ENCODE measurements at places on chromosomes 4 and X.

DNA sequence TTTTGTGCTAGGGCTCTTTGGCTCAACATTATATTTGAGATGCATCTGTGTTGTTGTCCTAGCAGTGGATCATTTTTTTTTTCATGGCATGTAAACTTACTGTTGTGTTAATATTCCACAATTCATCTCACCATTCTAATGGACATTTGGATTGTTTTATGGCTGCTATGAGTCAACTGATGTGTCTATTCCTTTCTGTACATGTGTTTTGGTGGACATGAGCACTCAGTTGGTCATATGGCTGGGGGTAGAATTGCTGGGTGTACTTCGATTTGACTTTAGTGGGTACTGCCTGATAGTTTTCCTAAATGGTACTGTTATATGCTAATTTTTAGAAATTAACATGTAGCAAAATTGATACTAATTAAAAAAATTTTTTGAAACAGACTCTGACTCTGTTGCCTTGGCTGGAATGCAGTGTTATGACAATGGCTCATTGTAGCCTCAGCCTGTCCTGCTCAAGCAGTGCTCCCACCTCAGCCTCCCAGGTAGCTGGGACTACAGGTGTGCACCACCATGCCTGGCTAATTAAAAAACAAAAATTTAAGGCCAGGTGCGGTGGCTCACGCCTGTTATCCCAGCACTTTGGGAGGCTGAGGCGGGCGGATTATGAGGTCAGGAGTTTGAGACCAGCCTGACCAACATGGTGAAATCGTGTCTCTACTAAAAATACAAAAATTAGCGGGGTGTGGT lies 9.0 kb downstream of the FAM193A start:
- DNase-seq = no peak

DNA sequence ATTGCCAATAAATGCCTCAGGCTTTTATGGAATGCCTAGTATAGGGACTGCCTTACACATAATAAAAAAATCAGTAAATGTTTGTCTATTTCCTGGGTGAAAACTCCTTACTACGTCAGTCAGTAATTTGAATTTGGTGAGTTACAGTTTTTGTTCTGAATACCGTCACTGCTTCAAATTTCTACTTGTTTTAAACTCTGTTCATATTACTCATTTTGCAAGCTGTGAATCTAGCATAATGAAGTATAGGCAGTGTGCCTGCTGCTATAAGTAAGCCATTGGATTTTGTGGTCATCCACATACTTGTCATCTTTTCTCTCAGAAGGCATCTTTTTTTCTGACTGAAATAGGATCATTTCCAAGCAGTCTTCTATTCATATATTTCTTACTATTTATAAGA lies 43.1 kb downstream of the SYNPO2 start:
- DNase-seq = no peak

DNA sequence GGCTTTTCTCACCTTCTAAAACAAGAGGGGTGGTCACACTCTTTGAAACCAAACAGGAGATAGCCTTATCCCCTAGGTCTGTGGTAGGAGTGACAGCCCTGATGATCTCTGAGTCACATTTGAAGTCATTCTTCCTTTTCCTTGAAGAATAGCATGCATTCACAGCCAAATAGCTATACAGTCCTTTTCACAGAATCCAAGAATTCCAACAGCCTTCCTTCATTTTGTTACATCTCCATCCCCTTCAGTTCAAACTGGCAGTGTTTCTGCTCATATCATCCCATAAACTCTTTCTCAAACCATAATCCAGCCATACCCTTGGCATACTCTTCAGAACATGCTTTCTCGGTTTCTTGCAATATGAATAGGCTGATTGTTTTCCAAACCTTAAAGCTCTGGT lies 33.3 kb upstream of the TMEM184C start:
- no peak for DNase-seq

DNA sequence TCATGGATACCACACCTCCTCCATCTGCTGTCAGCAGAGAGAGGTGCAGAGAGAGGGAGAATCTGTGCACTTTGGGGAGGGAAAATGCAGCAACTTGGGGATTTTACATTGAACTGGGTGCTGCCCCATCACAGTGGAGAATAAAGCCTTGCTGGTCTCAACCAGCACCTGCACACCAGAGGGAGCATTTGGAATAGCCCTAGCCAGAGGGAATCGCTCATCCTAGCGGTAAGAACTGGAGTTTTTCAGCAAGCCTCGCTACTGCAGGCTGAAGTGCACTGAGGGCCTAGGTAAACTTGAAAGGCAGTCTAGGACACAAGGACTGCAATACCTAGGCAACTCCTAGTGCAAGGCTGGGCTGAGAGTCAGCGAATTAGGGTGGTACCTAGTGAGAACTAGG lies 148.7 kb downstream of the KDR start:
- DNase-seq = no peak

DNA sequence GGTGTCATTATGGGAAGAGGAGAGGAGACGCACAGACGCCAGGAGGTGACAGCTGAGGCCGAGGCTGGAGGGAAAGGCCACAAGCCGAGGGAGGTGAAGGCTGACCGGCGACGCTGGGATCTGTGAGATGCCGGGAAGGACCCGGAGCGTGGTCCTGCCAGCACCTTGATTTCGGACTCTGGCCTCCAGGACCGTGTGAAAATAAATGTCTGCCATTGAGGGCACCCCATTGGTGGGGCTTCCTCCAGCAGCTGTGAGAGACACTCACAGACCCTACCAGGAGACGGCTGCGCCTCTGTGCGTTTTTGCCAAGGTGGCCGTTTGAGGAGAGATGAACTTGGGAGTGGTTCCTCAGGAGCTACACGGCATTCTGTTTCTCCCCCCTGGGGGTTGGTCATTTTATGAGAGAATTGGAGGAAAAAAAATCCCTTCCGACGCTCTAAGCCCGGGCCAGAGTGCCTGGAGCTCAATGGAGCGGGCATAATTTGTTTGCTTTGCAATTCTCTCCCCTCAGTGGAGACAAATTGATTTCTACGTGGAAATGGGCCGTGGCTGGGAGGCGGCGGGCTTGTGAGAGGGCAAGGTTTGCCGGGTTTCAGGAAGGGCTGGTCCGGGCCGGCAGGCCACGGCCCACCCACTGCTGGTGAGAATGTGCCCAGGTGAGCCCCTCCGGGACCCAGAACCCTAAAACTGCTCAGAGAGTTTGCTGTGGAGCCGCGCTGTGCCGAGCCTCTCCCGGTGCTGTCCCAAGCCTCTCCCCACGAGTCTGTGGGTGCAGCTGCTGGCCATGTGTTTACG lies 53.9 kb downstream of the CPZ start:
- DNase-seq = no peak

GRCh38 chrX:38882894-38883626 lies 81.8 kb downstream of the MID1IP1 start:
- no peak for DNase-seq

GRCh38 chrX:39764441-39764914 lies 333.3 kb downstream of the BCOR start:
- no peak for DNase-seq

DNA sequence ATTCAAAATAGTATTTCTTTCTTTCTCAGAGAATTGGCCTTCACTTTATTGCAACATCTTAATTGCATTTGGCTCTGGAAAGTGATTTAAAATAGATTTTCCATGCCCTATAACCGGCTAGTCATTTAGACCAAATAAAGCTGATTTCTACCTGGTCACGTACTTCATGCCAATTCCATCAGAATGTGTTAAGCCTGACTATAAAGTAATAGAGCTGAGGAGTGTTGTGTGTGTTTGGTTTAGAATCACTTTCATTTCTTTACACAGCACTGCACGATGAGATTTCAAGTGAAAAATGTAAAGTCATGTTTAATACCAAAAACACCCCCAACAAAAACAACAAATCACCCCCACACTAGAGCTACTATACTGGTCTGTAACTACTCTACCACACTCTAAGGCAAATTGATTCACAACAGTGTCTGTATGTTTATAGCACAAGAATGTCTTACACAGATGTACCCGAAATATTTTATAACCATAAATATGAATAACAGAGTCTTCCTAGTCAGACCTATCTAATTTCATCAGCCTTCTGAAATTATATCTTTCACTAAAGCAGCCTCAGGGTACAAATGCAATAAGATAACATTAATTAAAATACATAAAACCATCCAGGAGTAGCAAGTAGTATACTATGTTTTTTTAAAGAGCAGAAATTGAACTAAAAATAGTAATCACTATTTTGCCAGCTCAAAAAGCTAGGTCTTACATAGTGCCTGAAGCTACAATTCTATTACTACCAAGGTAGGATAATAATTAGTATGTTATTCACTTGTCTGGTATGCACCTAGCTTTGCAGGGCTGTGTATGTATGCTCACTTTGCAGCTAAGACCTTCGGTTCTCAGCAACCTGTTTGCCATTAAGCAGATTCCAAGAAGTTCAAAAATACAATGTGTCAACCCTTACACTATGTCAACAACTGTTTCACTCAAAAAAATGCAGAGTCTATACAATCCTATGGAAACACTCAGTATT lies 28.4 kb downstream of the APBB2 start:
- no peak for DNase-seq

DNA sequence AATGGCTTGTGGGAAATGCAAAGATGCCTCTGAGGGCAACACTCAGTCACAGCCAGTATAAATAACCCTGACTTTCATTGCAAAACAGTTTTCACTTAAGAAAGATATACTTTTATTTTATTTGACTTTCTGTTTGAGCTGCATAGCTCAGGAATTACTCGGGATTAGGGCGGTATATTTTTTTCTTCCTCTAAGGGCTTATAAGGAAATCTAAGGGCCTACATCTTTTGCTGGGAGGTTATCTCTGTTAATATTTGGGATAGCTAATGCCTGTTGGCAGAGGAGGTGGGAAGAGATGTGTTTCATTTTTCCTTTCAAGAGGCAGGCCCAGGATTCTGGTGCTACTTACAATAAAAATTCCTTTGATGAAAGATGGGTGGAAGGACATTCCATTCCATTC lies 28.8 kb upstream of the EGFL6 start:
- DNase-seq = no peak

DNA sequence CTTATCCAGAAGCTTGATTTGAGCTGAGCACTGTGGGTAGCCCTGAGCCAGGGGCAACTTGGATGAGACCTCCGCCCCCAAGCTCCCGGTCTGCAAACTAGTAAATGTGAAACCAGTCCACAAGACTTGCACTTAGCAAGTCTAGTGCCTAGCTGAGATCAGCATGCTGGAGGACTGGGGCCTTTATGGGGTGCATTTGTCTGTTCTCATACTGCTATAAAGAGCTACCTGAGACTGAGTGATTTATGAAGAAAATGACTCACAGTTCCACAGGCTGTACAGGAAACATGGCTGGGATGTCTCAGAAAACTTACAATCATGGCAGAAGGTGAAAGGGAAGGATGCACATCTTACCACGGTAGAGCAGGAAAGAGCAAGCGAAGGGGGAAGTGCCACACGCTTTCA lies 42.1 kb upstream of the HOPX start:
- DNase-seq = no peak

DNA sequence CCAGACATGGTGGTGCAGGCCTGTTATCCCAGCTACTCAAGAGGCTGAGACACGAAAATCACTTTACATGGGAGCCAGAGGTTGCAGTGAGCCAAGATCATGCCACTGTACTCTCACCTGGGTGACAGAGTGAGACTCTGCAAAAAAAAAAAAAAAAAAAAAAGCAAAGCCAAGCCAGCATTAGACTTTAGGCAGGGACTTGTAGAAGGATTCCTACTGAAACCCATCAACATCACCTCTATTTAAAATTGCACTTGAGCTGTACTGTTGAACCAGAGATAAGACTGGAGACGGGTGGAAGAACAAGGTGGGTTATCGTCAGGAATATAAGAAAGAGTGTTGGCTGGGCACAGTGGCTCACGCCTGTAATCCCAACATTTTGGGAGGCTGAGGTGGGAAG lies 15.7 kb upstream of the AFAP1 start:
- no peak for DNase-seq

DNA sequence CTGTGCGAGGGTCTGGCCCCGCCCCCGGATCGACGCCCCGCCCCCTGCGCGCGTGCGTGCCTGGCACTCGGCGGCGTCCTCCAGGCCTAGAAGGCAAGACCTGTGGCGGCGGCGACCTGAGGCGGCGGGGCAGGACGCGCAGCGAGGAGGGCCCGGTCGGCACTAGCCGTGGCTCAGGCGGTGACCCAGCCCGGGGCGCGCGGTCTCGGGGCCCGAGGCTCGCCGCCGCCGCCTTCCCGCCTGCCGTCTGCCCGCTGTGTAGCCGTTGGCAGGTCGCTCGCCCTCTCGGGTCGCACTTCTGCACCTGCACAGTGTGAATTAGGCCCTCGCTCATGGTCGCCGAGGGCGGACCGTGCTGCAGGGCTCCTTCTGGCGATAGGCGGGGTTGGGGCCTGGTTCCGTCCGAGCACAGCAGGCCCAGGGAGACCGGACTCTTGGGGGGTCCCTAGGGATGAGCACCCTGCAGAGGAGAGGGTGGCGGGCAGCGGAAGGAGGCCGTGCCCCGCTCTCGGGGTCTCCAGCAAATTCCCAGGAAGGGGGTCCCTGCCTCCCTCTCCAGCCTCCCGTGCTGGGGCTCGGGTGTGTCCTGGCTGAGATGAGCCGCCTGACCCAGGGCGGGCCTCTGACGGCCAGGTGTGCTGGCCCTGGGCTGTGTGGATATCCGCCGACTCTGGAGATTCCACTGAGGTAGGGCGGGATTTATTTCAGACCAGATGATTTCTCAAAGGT lies 557 bp upstream of the FAM53A start:
- DNase-seq = no peak

All from psoas muscle (tissue), 8 donors.